Hepatocyte (in vitro differentiated cells): ENCODE measurements at places on chromosomes 4 and X.

- DNase-seq: no peak
These were observed 2.8 kb downstream of the RTL5 start for GRCh38 chrX:72128881-72129280.

DNA sequence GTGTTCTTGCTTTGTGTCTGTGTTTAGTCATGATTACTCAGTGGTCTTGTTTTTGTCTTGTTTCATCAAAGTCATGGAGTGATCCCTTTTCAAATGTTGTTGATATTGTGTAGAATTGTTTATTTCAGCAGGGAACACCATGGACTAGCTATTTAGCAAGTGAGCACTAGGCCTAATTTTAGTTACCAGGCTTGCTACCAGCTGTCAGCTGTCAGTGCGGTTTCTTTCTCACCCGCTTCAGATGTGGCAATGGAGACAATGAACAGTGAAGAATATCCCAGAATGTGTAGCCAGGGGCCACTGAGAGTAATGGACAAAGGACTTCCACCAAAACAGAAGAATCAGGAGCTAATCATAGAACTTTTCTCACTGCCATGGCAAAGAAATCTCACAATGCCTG, 432.8 kb upstream of the FMR1 start:
- no peak for DNase-seq

- no peak for DNase-seq
These were observed 171.9 kb downstream of the DKK2 start for GRCh38 chr4:106864231-106864630.

- no peak for DNase-seq
These were observed 3.4 kb upstream of the ARR3 start for GRCh38 chrX:70264784-70265183.

DNA sequence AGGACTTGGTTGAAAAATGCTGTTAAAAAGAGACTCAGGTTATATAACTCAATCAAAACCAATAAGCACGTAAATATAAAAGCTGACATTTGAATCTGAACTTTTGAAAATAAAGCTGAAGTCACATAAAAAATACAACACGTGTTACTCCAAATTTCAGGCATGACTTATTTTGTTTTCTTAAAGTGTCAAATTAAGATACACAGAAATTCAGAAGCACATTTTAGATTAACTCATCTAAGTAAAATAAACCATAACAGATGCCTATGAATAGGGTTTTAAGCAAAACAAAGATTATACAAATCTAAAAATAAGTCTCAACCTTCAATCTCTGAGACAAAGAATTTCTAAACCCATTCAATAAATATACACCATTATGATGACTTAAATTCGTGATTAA, 124.8 kb downstream of the ANTXR2 start:
- DNase-seq: no peak

GRCh38 chr4:40204507-40205258, 7.9 kb downstream of the RHOH start:
- DNase-seq: no peak

DNA sequence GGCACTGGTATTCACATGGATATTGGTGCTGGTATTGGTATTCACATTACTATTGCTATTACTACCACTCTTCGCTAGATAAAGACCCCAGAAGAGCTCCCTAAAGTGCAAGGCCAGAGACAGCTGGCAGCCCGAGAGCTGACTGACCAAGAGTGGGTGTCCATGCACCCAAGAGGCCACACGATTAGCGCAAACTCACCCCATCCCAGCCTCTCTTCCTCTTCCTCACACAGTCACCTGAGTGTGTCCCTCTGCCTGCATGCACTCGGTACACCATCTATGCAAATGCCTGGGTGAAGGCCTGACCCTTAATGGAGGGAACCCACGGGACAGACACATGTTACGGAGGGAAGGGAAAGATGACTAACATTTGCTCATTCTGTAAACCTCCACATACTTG, 86.7 kb downstream of the HAUS3 start:
- no peak for DNase-seq

DNA sequence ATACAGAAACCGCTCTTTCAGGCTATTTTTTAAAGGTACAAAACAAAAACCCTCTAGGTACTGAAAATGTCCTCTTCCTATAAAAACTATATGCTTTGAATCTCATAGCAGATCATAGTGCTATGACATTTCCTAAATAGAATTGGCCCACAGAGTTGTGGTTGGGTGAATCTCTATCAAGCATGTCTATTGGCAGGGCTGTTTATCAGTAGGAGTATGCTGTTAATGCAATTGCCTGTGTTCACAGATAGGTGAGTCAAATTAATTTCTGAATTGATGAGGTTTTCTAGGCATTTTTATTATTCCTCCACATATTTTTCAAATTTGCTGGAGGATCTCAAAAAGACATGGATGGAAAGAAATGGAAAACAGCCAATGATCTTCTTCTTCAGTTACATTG, 73.9 kb downstream of the QRFPR start:
- DNase-seq: no peak

GRCh38 chr4:80382090-80382832, 46.7 kb downstream of the CFAP299 start:
- no peak for DNase-seq

GRCh38 chr4:104352211-104352610, 142.5 kb downstream of the CXXC4 start:
- no peak for DNase-seq

DNA sequence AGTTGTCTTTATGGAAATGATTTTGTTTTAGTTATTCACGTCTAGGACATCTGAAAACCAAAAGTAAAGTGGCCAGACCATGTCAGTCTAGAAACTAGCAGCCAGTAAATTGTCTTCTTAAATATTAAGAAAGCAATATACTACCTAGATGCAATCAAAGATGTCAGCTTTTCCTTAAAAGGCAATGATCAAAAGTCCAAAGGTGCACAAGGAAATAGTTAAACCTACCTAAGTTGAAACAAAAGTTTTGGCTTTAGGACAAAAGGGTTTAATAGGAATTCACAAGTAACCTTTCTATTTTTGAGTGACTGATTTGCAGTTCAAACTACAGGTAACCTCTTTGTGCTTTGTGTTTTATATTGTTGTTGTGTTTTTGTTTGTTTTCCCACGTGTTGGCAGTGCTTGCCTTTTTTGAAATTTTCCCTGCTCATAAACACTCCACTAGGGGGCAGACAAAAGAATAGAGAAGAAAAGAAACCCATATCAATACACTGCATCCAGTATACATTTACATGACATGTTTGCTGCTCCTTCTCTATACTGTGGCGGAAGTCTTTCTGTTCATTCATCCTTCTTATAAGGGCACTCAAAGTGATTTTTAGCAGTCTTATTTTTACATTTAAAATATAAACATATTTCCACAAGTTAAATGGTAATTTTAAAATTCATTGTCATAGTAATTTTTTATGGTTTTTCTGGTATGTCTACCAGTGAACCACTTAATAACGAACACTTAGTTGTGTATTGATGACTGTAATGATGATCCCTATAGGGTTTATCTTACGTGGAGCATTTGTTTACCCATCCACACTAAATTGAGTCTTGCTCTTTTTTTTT, 62.7 kb downstream of the GAB1 start:
- peak; percentile 40 for DNase-seq

- no peak for DNase-seq
These were observed 98.1 kb downstream of the VSIG4 start for GRCh38 chrX:65941775-65942174.

DNA sequence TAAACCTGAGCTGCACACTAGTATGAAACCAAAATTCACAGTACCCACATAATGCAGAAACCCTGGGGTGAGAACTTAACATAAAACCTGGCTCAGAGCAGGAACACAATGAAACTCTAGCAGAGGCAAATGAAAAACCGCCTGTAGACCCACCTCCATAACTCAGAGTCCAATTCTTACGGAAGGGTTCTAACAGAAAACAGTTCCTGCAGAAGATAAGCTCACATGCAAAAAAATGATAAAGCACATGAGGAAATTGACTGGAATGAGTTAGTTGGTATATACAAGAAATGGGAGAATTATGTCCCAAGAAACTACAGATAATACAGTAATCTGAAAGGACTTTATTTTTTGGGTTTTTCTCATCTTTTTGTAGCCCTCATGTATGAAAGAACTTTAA, 14.7 kb downstream of the RTL9 start:
- DNase-seq: no peak

DNA sequence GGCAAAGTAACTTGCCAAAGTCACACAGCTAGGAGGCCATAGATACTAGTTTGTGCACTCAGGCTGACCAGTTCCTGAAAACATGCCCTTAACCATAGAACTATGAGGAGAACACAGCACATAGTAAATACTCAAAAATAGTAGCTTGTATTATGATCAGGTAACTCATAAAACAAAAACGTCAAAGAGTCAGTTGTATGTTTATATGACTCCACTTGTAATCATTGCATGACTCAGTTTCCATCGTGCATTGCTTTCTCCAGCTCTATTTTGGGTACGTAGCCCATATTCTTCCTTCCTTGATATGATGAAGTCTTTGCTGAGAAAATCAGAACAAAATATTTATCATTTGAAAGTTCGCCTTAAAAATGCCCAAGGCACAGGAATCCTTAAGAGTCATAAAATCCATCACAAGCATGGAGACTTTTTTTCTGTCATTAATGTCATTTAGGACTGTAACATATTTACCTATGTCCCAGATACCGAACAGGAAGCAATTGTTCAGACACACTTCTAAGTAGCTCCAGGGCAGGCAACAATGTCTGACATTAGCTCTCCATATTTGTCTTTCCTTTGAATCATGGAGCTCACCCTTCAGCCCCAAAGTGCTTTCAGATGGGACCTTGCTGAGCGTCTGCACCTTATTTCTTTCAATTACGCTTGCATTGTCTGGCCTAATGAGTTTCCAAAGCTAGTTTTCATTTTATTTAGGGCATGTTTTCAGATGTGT, 11.2 kb upstream of the MID1 start:
- no peak for DNase-seq

DNA sequence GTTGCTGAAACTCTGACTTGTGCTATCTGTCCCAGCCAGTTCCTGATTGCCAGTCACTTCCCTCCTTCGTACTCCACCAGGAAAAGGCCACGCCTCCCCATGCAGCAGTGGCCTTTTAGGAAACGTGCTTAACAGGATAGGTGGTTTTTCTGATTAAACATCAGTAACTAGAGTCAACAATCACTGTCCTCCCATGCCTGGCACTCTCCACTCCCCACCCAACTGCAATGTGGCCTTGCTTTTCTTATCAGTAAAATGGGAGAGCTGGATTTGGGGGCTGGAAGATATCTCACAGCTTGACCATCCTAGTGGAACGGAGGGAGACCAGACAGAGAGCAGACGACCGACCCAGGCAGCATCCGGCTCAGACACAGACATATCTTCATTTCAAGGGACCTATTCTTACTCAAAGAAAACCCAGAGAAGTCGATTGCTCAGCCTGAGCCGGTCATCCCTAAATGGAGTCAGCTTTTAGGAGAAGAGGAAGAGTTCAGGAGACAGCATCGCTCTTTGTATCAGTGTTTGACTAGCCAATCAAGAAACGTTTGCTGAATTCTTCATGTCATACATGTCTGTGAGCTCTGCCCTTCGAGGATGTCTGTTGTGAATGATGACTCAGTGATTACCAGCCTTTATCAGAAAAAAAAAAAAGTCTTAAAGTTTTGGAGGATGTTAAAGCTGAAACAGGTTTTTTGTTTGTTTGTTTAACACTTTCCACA, 12.7 kb upstream of the UBA6 start:
- DNase-seq: no peak

DNA sequence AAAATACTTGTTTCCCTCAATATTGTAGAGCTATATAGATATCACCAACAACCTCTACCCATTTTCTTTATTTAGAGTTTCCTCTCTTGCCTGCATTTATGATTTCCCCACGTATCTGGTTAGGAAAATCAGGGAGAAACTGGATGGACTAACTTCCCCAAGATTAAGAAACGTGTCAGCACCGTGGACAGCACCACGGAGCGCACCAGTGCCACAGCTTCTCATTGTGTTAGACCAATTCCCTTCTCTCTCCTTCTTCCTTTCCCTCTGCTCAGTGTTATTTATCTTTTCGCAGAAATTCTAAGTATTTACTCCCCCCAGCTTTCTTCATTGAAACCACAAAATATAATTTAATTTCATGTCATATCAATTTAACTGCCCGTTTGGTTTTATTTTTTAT, 568.6 kb upstream of the BOD1L1 start:
- DNase-seq: peak; percentile 82

DNA sequence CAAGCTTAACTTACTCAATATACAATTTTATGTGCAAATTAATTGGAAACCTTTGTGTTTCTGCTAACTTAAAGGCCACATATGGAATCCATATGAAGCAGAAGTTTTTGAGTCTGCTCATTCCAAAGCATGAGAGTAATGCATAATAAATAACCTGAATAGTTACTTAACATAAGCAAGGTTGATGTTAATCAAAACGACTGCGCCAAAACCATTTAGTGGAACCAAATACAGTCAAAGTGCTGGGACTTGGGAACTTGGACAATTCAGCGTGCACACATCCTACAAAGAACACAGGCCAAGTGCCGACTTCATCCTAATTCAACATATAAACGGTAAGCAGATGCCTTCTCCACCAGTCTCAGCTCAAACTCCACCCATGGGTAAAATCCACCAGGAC, 17.0 kb downstream of the TSPAN5 start:
- no peak for DNase-seq

GRCh38 chrX:2709556-2709955, 18.5 kb downstream of the CD99 start:
- no peak for DNase-seq

GRCh38 chr4:85748654-85749053, 273.7 kb downstream of the ARHGAP24 start:
- no peak for DNase-seq

GRCh38 chrX:154355776-154356140, 18.7 kb downstream of the FLNA start:
- no peak for DNase-seq

DNA sequence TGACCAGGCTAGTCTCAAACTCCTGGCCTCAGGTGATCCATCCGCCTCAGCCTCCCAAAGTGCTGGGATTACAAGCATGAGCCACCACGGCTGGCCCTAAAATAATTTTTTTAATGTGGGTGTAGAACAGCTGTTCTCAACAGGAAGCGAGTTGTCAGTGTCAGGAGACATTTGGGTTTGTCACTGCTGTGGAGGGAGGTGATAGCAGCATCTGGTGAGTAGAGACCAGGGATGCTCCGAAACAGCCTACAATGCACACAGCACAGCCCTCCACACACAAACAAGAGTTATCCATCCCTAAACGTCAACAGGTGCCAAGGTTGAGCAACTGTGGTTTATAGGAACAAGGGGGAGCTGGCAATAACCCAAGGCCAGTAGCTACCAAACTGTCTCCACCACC, 243.4 kb upstream of the STS start:
- no peak for DNase-seq

DNA sequence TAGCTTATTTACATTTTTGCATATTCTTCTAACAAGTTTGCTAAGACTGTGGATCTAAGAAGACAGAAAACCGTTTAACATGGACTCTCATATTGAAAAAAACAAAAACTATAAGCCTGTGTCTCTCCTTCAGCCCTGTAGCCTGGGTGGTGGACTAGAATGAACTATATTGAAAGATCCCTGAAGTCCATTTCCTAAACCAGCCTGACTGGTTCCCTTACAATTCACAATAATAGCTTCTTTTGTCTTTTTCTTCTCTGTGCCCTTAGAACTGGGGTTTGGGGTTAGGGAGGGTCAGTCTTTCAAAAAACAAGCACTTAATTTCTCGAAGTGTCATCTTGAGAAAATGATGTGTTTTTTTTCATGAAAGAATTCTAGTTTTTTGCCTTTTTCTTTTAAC, 59.0 kb downstream of the GSTCD start:
- no peak for DNase-seq

GRCh38 chr4:39754309-39754708, 56.4 kb downstream of the UBE2K start:
- DNase-seq: no peak

GRCh38 chrX:100477467-100477866, 67.4 kb upstream of the PCDH19 start:
- no peak for DNase-seq

- no peak for DNase-seq
These were observed 22.8 kb downstream of the NELFA start for GRCh38 chr4:1985780-1986577.
